Muscle of leg (tissue), 16 donors: ENCODE measurements at places on chromosomes 7 and 10. TPM values are rescaled to one million over a fixed set of nuclear protein-coding genes. Genes with fewer than 3 reads are reported as not detected.

DDX21 gene
- 45.7 TPM for polyA plus RNA-seq

CALHM2 gene
- polyA plus RNA-seq = 25.9 TPM

SPDYE3 gene
- 5.3 TPM for polyA plus RNA-seq

ASB10 gene
- 1.6 TPM for polyA plus RNA-seq

LAMB1 gene
- polyA plus RNA-seq = 542 TPM
